ENCODE measurements at places on chromosomes 4 and X.

DNA sequence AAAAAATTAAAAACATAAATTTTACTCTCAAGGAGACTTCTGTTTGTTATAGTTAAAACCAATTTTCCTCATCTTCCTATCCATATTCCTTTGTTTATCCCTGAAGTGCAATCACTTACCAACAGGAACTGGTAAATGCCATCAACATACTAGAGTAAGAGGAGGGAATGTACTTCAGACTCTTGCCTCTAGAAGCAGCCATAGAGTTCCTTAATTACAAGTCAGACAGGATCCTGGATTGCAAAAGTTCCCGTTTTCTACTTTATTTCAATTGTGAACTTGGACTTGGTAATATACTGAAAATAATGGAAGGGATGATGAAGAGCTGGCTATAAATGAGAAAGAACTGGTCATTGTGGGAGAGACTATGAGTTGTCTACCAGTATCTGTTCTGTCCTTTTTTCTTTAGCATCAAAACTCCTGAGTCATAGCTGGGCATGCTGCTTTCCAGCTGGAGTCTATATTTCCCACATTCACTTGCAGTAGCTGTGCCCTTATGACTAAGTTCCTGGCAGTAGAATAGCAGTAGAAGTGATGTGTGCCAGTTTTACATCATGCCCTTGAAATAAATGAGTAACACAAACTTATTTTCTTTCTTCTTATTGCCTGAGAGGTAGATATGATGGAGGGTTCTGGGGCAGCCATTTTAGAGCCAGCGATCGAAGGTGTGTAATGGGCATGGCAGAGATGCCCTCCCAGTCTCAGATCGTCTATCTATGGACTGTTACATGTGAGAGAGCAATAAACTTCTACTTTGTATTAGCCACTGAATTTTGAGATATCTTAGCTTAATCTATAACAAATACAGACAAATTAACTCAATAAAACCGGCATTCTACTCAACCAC lies 26.8 kb upstream of the SPARCL1 start:
- no peak for DNase-seq

GRCh38 chr4:73341454-73341853 lies 62.6 kb upstream of the ALB start:
- peak; percentile 26 for DNase-seq

- no peak for DNase-seq
Observed at GRCh38 chr4:121180558-121180957, 16.4 kb upstream of the TNIP3 start.

GRCh38 chr4:112168719-112169500 lies 23.7 kb downstream of the FAM241A start:
- no peak for DNase-seq

DNA sequence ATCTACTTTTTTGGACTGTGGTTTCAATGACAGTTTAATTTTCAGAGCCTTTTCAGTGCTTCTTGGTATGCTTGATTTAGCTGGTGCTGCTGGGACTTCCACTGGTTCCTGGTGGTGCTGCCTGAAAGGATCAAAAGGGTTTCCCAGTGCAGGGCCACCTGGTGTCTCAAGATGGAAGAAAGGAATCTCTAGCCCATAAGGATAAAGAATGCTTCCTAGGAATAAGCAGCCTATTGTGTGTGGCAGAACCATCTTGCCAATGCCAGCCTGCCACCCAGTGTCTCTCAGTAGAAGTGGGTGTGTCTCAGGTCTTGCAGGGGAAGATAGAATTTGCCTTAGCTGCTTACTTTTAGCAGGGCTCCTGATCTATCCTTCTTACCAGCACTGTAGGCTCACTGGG lies 15.0 kb upstream of the RAI2 start:
- DNase-seq: no peak

GRCh38 chrX:19127649-19128168 lies 5.4 kb upstream of the ADGRG2 start:
- DNase-seq: no peak

DNA sequence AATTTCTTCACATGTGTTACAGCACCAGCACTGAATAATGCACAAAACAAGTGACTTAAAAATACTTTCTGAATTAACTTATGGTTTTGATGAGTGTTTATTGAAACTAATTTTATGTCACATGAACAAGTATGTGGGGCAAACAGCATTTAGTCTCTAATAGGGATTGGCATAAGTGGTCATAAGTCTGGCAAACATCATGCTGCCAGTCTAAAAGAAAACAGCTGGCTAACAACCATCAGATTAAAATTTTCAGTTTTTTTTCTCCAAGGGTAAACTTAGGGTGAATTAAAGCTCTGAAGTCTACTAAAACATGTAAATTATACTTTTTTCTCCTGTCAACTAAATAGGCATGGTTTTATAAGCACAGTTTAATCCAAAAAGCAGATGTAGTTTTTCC lies 1014.2 kb downstream of the FAT4 start:
- no peak for DNase-seq

DNA sequence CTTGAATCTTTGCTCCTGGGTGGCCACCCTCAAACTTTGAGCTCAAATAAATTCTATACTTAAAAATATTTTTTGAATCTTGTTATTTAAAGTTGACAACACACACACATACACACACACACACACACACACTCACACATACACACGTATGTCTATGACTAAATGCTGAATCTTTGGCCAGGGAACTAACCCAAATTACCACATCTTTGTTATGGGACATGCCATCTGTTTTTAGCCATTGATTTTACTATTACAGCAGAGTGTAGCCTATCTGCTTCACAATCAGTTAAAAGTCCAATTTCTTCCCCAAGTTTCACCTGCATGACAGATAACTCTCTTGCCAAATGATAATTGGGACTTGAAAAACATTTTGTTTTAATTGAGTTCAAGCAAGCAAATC lies 45.0 kb upstream of the USP46 start:
- no peak for DNase-seq

DNA sequence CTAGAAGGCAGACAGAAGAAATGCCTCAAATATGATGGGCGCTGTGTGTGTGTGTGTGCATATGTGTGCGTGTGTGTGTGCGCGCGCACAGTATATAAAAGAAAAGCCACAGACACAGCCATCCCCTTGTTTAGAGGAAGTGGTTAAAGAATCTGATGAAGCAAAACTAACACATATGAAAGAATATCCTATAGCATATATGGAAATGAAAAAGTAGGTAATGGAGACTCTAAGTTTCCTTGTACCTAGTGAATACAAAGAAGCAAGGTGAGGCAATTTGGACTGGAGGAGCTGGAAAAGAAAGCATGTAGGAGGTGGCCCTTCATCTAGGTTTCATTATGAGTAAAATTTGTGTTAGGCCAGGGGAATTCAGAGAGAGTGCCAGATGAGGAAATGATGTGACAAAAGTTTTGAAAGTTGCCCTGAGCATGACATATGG lies 58.6 kb upstream of the MCF2 start:
- no peak for DNase-seq

DNA sequence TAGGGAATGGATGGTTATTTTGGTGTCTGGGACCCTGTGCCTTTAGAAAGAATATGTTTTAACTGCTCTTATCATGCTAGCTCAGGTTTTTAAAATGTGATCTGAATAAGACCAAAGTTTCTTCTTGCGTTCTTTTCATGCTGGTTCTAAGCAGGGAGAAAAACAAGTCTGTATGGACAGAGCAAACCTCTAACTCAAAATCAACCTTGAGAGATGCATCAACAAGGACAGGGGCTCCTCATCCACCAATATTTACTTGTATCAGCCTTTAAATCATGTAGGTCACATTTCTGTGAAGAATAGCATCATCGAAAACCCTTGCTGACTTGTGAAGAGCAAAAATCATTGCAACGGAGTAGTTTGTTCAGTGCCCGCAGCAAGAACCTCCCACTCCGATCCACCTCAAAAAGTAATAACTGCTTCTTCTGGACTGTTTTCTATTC lies 1.2 kb downstream of the ATP10D start:
- no peak for DNase-seq

DNA sequence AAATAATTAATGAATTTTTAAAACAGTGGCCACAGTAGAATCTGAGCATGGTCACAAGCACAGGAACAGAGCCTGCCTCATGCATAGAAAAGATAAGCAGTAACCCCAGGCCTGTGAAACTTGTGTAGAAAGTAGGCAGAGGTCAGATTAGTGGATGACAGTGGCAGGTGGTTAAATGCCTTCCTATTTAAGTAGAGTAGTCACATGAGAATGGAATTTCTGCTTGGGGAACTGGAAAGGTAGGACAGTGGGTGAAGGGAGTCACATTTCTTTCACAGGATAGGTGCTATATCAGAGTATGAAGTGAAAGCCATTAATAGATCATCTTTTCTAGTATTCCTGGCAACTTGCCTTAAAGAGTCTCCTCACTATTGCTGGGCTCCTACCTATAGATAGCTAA lies 34.9 kb upstream of the ASB12 start:
- no peak for DNase-seq

GRCh38 chrX:1178580-1179057 lies 33.8 kb downstream of the CRLF2 start:
- DNase-seq: no peak

DNA sequence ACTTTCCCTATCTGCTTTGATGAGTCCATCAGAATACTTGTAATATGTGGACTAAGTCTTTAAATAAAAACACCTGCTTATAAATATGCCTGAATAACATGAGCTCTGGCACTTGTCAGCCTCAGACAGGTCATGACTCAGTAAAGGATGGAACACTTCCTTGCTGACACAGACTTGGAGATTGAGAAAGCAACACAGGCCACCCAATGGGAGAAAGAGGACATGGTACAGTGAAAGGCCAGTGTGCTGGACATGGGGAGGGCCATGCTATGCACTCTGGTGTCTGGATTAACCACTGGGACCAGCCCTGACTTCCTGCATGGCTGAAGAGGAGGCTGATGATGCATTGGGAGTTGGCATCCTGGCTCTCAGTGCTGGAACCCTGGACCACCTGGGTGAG lies 149.5 kb downstream of the DHRSX start:
- no peak for DNase-seq

All from left kidney (tissue), 8 donors.